Body of pancreas (tissue), 4 donors: ENCODE measurements at places on chromosomes 16 and 17. TPM values are rescaled to one million over a fixed set of nuclear protein-coding genes. Genes with fewer than 3 reads are reported as not detected.

The EPX gene
- total RNA-seq, result not detected

The CSF3 gene
- 0.78 TPM for total RNA-seq

The MBTPS1 gene
- 58.9 TPM for total RNA-seq

The SLC13A2 gene
- total RNA-seq, result not detected

- no peak overlapping the region for H3K27ac ChIP-seq
- no peak overlapping the region for H3K4me3 ChIP-seq
- no peaks in the 10 kb centered on the region for H3K27me3 ChIP-seq
- no peaks in the 10 kb centered on the region for H3K36me3 ChIP-seq
- H3K4me1 ChIP-seq, result no peaks in the 10 kb centered on the region
- no peak for DNase-seq
Observed at GRCh38 chr17:45940293-45940692, 45.9 kb downstream of the MAPT start.

- H3K36me3 ChIP-seq, result no peaks in the 10 kb centered on the region
- no peak overlapping the region for H3K27ac ChIP-seq
- no peak for DNase-seq
Observed at GRCh38 chr16:81551151-81551808, 106.7 kb downstream of the CMIP start.

- no peak overlapping the region for H3K4me3 ChIP-seq
- H3K36me3 ChIP-seq, result no peaks in the 10 kb centered on the region
- H3K27ac ChIP-seq, result no peak overlapping the region
Observed at GRCh38 chr16:19872935-19873334, 11.7 kb downstream of the GPRC5B start.

DNA sequence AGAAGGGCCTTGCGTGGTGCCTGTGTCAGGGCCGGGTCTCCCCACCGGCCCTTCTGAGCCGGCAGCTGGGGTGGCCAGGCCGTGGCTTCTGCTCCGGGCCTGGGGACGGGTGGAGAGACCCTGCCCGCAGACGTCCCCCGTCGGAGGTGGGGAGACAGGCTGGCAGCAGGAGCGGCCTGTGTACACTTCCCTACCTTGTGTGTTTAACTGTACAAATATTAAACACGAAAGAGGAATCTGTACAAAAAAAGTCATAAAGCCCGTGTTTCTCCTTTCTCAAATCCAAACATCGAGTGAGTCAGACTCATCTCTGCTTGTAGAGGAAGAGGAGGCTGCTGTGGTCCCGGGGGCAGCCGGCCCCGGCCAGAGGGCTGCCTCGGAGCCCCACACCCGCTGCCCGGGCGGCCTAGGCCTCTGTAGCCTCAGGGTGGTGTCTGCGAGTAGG is 2.0 kb downstream of the CACNA1H start:
- H3K36me3 ChIP-seq, result no peaks in the 10 kb centered on the region
- no peaks in the 10 kb centered on the region for H3K27me3 ChIP-seq
- no peak for DNase-seq
- peaks cover 32% of the 10 kb centered on the region for H3K4me1 ChIP-seq
- no peak overlapping the region for H3K27ac ChIP-seq

DNA sequence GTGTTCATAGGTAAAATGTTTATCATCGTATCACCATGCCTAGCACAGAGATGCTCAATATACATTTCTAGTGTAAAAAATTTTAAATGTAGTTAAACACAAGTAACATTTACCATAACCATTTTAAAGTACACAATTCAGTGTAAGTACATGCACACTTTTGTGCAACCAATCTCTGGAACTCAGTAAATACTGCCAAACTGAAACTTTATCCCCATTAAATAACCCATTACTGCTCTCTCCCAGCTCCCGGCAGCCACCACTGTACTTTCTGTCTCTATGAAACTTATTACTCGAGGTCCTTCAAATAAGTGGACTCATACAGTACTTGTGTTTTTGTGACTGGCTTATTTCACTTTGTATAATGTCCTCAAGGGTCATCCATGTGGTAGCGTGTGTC is 29.0 kb downstream of the RMI2 start:
- H3K36me3 ChIP-seq, result no peaks in the 10 kb centered on the region
- DNase-seq, result no peak
- H3K4me1 ChIP-seq, result peaks cover 11% of the 10 kb centered on the region
- no peak overlapping the region for H3K27ac ChIP-seq
- H3K4me3 ChIP-seq, result no peak overlapping the region
